Hypothalamus (tissue), 51 donors: ENCODE measurements at places on chromosomes 3 and 15.

GRCh38 chr3:138325990-138326389, 3.7 kb downstream of the NME9 start:
- DNase-seq: no peak

DNA sequence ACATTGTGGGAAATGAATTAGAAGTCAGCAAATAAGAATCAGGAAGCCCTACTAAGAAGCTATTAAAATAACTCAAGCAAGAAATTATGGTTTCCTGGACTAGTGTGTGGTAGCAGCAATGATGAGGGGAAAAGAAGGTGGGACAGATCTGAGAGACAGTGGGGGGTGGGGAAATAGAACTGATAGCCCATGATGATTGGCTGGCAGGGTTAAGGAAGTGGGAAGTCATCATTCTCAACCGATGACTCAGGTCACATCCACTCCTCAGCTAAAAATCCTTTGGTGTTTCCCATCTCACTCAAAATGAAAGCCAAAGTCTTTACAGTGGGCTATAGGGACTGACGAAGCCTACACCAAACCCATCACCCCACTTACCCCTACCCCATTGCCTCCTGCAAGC, 153.9 kb upstream of the ARHGEF26 start:
- no peak for DNase-seq

DNA sequence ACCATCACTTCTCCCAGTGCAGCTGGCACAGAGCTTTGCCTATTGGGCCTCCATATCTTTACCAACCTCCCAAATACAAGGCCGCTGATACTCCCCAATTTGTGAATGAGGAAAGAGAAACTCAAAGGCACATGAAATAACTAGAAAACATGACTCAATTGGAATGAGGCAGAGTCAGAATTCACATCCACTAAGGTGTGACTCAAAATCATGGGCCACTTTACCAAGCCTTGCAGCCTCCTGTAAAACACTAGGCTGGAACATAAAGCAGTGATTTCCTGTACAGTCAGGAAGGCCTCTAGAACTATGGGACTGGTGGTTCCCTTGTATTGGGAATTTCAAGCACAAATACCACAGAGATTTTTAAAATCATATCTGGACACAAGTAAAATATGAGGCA, 128.6 kb downstream of the DCLK3 start:
- DNase-seq: no peak

- DNase-seq: no peak
These were observed 455.3 kb upstream of the ALCAM start for GRCh38 chr3:104911376-104911775.

GRCh38 chr3:155958676-155959075, 88.2 kb downstream of the GMPS start:
- DNase-seq: no peak

- no peak for DNase-seq
These were observed 52.8 kb downstream of the RAF1 start for GRCh38 chr3:12611117-12611516.
